ENCODE measurements at places on chromosomes 1 and 21. TPM values are rescaled to one million over a fixed set of nuclear protein-coding genes. Genes with fewer than 3 reads are reported as not detected.

Gene ANKRD34A
- 1.1 TPM for total RNA-seq

Gene SAMSN1
- 3.8 TPM for total RNA-seq

Gene HORMAD1
- total RNA-seq, result not detected

Gene SELENBP1
- total RNA-seq, result 8.4 TPM

Gene OR2T12
- not detected for total RNA-seq

Gene TLR5
- 3.3 TPM for total RNA-seq

Gene IGSF9
- 4.7 TPM for total RNA-seq

Gene NBPF4
- not detected for total RNA-seq

Gene TRIM17
- total RNA-seq, result 4.0 TPM

Gene TMEM81
- 3.4 TPM for total RNA-seq

Gene PTPRC
- 4.4 TPM for total RNA-seq

Gene NR0B2
- total RNA-seq, result not detected

Gene AGMAT
- total RNA-seq, result 0.45 TPM

Gene VWA1
- 7.8 TPM for total RNA-seq

Gene AGT
- 3.6 TPM for total RNA-seq

Data from cerebellum (tissue), 4 donors.